H7 (cell line): ENCODE measurements at places on chromosomes 12 and 14. TPM values are rescaled to one million over a fixed set of nuclear protein-coding genes. Genes with fewer than 3 reads are reported as not detected.

DNA sequence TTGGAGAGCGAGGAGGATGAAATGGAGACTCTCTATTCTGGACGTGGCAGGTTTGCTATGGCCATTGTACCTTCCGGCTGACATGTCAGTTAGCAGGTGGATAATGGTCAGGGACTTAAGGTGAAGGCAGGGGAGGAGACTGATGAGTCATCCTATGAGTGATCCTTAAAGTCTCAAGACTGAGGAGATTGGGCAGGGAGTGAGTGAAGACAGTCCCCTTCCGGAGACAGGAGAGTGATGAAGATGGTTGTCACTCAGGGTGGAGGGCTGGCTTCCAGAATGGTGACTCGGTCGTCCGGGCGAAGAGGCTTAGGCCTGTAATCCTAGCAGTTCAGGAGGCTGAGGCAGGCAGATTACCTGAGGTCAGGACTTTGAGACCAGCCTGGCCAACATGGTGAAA lies 49.8 kb upstream of the CCDC63 start:
- no peak for DNase-seq

The ALG10B gene
- 4.5 and 4.8 TPM in 2 replicates for total RNA-seq

The PPP1CC gene
- 251 and 310 TPM in 2 replicates for total RNA-seq

GRCh38 chr12:51911307-51911706 lies 4.0 kb downstream of the ACVRL1 start:
- no peak for DNase-seq
